ENCODE measurements at places on chromosomes 5 and 9.

- no peak for DNase-seq
These were observed 129.0 kb downstream of the PIK3R1 start for GRCh38 chr5:68344447-68345111.

- no peak for DNase-seq
These were observed 86.5 kb upstream of the SGCD start for GRCh38 chr5:156240414-156240813.

DNA sequence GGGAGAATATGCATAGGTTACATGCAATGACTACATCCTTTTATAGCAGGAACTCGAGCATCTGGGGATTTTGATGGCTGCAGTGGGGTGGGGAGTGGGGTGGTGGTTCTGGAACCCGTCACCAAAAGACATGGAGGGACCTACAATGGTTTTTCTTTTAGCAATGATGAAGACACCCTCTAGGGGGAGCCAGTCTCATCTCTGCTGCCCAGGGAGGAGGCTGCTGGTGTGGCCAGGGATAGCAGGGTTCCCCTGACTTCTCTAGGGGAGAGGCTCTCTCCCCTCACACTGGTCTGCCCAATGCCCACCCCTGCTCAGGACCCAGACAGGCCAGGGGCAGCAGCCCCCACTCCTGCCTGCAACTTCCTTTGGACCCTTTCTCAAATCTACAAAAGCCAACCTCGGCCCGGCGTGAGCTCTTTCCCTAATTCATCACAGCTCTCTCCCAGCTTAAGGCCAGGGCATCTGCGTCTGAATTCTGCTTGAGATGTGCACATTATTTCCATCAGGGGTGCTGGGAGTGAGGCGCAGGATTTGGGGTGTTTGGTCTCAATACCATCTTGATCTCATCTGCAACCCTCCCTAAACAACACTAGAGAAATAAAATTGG is 73.6 kb upstream of the RETREG1 start:
- no peak for DNase-seq

DNA sequence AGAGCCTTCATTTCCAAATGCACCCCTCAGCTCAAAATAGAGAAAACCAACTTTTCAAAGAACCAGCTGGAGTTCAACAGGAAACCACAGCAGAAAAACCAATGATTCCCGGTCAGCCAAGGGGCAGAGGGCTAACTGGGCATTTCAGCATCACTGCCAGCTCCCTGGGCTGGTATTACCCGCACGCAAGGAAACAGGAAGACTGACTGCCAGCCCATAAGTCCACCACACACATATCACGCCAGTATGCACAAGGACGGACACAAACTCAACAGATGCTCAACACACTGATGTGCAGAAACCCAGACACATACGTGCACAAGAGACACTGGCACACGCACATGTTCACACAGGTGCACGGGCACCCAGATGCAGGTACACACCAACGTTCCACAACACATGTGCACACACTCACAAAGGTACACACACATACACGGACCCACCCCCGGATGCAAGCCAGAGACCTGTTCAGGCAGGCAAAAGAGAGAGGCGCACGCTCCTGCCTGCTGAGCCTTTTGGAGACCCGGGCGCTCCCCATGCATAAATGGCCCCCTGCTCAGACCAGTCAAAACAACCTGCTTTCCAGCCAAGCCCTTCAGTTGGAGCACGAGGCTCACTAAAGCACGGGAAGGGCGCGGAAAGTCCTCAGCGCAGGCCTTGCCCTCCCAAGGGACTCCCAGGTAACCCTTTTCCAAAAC is 2.1 kb downstream of the ADAMTS2 start:
- no peak for DNase-seq

DNA sequence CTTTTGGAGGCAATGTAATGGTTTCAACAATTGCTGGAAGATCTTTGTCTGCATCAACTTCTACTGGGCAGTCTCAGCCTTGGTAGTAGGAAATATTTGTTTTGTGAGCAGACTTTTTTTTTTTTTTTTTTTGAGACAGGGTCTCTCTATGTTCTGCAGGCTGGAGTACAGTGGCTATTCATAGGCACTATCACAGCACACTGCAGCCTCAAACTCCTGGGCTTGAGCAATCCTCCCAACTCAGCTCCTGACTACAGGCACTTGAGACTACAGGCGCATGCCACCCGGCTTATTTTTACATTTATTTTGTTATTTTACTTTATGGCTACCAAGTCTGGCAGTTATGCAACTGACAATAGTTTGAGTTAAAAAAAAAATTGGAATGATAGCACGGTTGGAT is 187.3 kb downstream of the SNX18 start:
- no peak for DNase-seq

DNA sequence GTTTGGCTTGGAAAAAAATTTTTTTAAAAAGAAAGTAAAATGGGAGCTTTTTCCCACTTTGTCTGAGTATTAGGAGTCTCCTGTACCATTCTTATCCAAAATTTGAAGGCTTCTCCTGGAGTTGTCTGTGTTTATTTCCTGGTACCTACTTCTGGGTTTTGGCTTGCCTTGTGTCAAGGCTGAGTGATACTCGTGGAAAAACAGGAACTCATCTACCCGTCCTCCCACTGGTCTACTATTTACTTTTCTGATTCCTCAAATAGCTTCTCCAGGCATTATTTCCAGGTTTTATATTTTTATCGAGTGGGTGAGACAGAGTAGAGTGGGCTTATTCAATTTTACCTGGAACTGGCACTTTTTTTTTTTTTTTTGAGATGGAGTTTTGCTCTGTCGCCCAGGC is 99.4 kb downstream of the RMI1 start:
- no peak for DNase-seq

DNA sequence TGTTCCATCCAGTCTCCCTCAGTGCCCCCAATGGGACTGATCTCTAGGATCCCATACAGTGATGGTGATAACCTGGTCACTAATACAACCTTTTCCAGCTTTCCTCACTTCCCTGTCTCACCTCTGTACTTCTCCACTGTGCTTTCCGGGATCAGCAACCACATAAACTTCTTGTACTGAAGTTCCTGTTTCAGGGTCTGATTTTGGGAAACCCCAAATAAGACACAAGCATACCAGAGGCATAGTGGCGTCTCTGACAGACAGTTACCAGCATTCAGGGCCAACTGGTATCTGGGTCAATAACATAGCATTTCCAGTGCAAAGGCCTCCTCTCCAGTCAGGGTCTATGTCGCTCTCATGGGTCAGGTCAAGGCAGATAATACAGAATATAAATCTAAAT is 64.3 kb downstream of the GLDC start:
- no peak for DNase-seq

DNA sequence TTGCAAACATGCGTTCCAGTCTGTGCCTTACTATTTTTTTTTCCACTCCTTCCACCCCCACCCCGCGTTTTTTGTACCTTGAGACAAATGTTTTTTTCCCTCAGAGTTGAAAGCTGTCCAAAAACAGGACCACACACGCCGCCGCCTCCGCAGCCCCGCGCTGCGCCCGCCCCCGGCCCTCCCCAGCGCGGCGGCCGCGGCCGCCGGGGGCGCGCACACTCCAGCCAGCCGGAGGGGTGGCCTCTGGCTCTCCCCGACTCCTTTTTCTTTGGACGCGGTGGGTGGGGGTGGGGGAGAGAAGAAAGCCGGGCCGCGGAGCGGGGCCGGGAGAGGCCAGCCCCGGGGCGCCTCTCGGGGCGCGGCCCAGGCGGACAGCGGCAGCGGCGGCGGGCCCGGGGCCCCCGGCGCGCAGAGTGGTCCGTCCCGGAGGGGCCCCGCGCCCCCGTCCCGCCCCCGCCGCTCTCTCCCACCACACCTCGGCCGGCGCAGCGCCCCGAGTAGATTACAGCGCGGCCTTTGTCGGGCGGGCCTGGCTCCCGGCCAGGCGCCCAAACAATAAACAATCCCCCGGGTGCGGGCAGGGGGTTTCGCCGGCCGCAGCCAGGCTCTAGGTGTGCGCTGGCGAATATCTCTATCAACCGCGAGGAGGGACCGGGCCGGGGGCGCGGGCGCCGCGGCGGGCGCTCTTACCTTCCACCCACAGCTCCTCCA is 10.9 kb downstream of the PTCH1 start:
- no peak for DNase-seq

GRCh38 chr5:3625626-3626025 is 30.0 kb downstream of the IRX1 start:
- no peak for DNase-seq

DNA sequence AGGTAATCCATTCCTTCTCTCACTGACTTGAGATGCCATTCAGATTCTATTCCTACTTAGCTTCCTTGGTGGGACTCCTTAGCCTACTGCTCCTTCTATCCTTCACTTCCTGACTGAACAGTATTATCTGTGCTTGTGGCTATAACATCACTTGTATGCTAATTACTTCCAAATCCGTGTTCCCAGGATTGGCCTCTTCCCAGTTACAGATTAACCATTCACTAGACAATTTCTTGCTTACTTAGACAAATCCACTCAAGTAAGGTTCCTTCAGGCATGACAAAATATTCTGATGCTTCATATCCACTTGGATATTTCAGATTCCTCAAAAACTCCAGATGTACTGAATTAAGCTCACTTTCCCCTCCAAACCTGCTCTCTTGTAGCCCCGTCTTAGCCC is 18.3 kb downstream of the LIFR start:
- DNase-seq: no peak

- DNase-seq: no peak
These were observed 16.6 kb downstream of the TUT7 start for GRCh38 chr9:86337469-86338108.

GRCh38 chr9:105881021-105881420 is 186.7 kb downstream of the TMEM38B start:
- DNase-seq: no peak

GRCh38 chr5:33300209-33300742 is 140.5 kb upstream of the TARS1 start:
- DNase-seq: no peak

GRCh38 chr9:109907400-109907799 is 127.4 kb downstream of the PALM2AKAP2 start:
- DNase-seq: no peak

DNA sequence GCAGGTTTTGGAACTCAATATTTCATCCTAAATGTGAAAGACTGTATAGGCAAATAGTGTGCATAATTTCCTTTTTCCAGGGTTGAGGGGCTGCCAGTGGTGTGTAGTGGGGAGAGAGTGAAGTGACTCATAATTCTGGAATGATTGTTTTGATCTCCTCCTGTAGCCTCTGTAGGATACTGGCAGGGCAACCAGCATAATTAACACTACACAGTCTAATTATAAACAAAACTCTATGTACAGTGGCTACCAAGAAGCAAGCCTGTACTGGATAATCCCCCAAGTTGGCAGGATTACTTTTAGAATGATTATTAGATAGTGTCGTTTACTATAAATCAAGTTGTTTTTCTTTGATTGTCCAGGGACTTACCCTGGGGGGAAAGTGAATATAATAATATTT is 32.2 kb downstream of the LNPEP start:
- peak; percentile 18 for DNase-seq

DNA sequence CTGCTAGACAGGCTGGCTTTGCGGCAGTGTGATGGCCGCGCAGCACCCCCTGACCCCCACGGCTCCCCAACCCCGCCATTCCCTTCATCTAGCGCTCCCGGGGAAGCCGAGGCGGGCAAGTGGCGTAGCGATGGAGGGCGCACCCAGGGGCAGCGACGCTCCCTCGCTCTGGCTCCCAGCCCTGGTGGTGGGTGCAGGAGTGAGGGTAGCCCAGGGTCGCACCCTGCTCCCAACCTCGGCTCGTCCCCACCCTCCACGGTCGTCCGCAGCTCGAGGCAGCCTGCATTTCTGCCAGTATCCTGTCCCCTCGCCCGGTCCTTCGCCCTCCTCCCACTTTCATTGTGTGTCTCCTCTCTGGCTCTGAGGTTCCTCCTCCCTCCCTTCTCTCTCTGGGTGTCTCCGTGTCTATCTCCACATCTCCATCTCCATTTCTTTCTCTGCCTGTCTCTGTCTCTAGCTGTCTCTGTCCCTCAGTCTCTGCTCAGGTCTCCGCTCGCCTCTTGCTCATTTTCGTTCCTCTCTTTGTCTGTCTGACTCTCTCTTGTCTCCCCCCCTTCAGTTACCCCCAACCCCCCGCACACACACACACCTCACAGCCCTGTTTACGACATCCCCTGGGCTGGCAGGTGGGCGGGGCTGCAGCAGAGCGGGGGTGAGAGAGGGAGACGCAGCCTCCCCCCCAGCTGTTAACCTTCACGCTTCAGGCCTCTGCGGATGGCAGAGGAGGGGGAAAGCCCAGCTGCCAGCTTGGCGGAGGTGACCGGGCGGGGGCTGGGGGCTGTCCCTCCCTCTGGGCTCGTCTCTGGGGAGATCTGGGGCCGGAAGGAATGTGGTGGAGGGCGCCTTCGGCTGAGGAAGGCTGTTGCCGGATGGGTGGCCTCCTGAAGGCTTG is 48.7 kb upstream of the PSD2 start:
- no peak for DNase-seq

GRCh38 chr9:89225587-89225986 is 47.0 kb upstream of the SHC3 start:
- no peak for DNase-seq

- no peak for DNase-seq
These were observed 42.0 kb downstream of the SHB start for GRCh38 chr9:38026840-38027527.

- no peak for DNase-seq
These were observed 320 bp downstream of the PCDHB1 start for GRCh38 chr5:141051521-141051866.

DNA sequence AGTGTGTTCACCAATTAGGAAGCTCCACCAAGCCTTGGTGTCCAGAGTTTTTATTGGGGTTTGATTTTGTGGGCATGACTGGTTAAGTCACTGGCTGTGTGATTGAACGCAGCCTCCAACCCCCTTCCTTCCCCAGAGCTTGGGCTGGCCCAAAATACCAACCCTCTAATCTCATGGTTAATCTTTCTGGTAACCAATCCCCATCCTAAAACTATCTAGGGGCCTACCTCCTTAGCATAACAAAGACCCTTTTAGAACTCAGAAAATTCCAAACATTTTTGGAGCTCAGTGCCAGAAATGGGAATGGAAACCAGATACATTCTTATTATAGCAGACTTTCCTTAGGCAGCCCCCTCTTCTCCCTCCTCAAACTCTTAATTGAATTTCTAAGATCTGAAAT is 35.9 kb upstream of the HRH2 start:
- no peak for DNase-seq

- no peak for DNase-seq
These were observed 10.9 kb upstream of the FBXO38 start for GRCh38 chr5:148372893-148373292.

DNA sequence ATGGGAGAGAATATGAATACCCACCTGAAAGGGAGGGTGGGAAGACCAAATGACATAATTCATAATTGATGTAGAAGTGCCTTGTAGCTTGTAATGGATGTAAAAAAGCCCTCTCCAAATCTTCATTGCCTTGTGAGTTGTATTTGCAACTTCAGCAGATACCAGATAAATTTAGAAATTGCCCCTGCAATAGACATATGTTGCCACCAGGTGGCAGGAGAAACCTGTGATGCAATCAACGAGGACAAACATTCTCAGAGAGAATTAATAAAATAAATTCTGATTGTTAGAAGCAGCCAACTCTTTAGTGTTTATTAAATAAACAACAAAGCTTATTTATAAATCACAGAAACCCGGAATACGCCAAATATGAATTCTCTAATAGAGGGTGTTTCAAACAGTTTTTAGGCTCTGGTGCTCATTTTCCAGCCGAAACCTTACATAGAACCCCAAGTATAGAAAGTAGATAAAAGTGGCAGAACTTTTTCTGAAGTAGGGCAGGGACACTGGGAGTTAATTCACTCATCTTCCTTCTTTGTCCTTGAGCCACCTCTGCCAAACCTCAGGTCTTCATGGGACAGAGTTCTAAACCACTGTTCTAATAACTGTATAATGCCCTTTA is 147.8 kb downstream of the TMEM38B start:
- DNase-seq: no peak
